Activated naive CD8-positive, alpha-beta T cell treated with anti-CD3 and anti-CD28 coated beads for 36 hours (primary cell): ENCODE measurements at places on chromosomes 7 and 10.

- no peak for DNase-seq
Observed at GRCh38 chr10:66941491-66941890, 15.7 kb downstream of the LRRTM3 start.

DNA sequence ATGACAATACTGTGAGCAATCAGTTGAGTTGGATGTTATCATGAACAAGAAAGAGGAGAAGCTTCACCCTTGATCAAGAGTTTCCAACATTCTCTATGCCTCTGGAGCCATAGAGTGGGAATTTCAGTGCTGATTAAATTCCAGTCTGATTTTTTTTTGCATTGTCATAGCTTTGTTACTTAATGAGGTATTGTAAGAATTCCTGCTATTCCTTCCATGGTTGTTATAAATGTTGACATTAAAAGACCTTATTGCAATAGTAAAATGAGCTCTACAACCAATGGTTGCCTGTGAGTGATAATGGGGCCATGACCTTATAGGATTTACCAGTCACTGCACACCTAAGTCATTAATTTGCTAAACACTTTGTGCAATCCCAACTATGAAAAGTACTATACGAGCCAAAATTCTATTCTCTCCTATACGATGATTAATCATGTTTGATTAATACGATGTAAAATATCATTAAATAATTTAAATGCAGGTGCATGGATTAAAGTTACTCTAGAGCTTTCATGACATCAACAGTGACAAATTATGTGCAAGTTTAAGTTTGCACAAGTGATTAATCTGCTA lies 353.2 kb upstream of the KLF6 start:
- DNase-seq, result no peak

DNA sequence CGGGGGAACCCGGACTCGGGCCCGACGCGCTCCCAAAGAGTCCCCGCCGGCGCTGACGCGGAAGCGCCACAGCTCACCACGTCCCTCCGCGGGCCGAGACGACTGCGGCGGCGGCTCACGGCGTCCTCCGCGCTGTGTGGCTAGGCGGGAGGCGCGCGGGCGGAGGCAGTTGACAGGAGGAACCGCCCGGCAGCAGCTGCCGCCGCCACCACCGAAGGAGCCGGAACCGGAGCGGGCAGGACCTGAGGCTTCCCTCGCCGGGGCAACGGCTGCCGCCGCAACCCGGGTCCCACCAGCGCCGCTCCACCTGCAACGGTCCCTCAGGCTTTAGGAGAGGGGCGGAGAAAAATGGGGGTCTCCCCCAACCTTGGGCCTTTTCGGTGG lies 334 bp downstream of the ZNF800 start:
- DNase-seq, result peak; percentile 77

DNA sequence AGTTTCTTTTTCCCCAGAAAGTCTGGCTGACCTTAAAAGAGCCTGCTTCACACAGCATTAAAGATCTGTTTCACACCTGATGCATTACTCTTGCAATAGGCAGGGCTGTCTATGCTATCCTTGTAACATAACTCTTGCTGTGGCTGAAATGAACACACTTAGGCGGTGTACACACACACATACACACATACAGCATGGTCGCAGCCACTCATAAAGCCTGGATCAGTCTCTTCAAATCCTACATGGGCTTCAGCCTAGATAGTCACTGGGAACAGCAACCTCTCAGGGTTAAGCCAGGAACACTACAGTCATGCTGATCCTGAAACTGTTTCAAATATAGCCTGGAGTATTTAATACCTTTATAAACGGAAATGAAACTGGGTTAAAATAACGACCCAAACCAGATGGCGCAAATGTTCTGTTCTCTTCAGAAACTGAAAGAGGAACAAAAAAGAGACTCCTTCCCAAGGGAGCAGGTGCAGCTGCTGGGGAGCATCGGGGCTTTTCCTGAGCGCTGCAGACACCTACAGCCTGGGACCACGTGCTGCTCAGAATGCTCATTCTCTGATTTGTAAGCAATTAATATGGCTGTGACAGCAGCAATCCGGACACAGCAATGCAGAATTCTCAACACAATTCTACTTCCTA lies 61.0 kb upstream of the SFMBT2 start:
- DNase-seq, result peak; percentile 21

DNA sequence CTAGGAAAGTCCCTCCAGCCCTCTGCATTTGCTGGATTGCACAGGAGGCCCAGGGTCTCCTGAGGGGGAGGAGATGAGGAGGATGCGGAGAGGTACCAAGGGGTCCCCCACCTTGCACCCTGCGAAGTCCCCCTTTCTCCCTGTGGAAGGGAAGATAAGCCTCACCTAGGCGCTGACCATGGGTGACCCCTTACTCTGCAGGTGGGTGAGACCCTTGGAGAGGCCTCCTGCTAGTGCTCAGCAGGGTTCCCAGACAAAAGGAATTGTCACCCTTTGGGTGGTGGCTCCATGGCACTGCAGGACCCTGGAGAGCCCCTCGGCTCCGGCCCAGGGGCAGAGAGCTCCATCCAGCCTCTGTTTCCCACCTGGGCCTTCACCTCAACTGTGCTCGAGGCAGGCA lies 107.0 kb upstream of the RET start:
- no peak for DNase-seq
